NCI-H1417 treated with DMSO at 0.1 percent for 48 hours (cell line): ENCODE measurements at places on chromosomes 2 and 18.

DNA sequence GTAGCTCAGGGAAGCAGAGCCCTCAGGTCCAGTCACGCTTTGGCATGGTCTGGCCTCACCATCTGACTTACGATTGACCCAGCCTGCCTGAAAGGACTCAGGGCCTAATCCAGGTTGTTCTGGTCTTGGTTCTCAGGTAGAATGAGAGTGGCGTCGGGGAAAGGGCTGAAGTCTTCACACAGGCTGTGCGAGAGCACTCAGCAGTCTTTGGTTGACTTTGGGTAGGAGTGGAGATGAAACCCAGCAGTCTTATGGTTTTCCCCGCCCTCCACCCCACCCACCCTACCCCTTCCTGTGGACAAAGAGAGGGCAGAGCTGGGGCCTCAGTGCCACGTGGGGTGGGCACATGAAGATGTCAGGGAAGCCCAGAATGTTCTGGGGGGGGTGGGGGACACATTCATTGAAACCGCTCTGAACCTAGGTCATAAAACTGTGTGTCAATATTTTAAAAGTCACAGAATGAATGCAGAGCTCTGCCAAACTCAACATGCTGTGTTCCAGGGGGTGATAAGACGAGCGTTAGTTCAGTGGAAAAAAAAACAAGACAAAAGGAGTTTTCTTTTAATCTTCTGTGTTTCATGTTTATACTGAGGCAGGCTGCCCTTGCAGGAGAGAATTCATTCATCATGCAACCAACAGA is 58.6 kb upstream of the ALPP start:
- no peak for DNase-seq

- DNase-seq, result no peak
These were observed 852.5 kb upstream of the LRATD1 start for GRCh38 chr2:13779996-13780395.

DNA sequence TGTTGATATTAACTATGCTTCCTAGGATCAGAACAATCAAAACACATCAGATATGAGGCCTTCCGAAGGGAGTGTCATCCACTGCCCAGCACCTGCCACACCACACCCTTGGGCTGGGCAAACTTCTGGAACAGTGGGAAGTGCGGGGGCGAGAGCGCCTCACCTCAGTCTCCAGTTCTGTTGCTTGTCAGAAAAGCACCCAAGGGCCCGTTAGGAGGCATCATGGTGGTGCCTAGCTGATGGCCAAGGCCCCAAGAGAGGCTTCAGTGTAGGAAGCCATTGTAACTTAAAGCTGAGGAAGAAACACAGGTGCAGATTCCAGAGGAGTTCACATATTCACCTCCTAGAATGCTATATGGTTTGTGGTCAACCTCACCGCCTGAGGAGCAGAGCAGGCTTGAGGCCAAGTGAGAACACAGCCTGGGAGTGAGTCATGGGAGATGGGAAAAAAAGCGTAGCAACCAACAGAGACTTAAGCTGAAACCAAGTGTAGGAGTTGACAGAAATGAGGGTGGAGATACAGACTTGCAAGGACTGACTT is 85.1 kb upstream of the ATL2 start:
- DNase-seq, result no peak

DNA sequence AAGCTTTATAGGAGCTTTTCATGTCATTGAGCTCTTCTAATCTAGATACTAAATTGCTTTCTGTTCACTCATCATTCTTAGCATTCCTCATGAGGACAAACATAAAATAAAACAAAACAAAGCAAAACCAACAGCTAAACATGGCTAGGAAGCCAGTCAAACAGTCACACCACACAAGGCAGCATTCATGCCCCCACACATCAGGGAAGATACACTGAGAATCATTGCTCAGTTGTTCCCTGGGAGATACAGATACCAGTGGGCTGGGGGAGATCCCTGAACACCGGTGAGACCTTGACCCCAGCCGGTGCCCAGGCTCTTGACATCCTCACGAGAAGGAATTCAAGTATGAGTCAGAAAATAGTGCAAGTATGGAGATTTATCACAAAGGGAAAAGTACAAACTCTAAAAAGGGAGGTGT is 177.9 kb upstream of the ARL4C start:
- DNase-seq, result no peak

GRCh38 chr2:238510911-238511613 is 84.3 kb downstream of the ASB1 start:
- no peak for DNase-seq

DNA sequence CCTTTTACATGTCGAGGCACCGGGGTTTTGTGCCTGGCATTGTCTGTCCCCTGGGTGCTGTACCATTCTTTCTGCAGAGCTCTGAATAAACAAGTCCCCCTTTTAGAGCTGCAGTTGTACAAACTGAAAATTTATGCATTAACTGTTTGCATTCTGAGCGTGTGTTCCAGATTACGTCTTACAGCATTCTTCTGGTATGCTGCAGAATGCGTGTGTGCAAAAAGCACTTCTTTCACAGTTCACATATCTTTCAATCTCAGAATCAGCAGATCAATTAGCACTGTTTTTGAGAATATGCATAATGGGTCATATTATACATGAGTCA is 27.5 kb downstream of the MEIS1 start:
- no peak for DNase-seq

DNA sequence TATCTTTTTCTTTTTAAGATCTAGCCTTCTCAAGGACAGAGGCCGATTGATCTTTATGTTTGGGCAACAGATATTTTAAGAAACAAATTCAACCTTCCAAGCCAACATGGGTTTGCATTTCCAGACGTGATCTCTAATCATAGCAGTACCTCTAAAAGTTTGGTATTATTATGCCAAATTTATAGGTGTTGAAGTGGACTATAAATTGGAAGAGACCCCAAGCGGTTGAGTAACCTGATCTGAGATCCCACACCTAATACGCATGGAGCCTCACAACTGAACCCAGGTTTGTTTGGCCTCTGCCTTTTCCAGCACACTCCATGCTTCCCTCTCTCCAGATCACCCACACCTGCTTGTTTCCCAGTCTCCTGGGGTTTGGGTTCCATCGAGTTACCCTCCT is 116.5 kb downstream of the DDX1 start:
- DNase-seq, result no peak

DNA sequence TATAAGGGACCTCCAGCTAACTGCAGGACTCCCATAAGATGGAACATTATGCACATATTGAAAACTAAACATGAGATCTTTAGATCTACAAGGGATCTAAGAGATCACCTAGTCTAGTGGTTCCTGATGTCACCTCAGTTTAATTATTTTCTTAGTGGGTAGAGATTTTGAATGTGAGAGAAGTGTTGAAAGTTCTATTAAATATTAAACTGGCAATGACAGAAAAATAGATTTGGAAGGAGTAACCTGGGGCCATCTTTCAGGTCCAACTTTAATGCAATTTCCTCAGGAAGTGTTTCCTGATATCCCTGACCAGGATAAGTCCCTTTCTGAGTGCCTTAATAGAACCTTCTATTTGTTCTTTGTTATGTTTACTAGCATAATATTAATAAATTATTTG is 29.1 kb upstream of the CPS1 start:
- DNase-seq, result no peak

DNA sequence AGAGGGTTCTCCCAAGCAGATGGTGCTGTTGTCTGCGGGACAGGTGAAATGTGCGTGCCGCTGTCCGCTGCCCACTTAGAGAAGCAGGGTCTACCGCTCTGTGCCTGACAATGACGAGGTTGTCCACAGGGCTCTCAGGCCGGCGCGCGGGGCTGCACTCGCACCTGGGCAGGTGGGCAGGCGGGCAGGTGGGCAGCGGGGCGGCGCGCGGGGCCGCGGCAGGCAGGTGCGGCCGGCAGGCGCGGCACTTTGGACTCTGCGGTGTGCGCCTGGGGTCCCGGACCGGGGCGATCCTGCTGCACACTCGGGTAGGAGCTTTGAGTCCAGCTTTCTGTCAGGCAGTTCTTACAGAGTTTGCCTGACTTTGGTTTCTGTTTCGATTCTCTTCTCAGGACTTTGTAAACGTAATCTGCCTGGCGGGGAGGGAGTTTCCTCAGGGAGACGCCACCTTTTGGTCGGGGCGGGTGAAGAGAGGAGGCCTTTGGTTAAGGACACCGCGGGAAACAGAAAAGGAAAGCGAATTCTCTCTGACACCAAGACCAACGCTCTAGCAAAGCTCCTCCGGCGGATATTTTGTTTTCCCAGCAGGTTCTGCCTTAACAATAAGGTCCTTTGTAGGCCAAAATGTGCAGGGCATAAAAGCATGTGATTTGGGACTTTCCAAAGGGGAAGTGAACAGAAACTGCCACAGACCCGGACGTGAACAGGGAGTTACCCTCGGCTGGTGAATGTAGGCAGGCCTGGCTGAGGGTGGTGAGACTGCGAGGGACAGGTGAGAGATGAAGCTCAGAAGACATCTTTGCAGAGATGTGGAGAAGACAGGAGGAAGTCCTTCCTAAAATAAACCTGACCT is at the start of gene IFIH1:
TSS of gene IFIH1 (minus strand) at position 357 of the 853 bp plus-strand sequence. CDS start 377 bp downstream, outside the sequence.
- no peak for DNase-seq

DNA sequence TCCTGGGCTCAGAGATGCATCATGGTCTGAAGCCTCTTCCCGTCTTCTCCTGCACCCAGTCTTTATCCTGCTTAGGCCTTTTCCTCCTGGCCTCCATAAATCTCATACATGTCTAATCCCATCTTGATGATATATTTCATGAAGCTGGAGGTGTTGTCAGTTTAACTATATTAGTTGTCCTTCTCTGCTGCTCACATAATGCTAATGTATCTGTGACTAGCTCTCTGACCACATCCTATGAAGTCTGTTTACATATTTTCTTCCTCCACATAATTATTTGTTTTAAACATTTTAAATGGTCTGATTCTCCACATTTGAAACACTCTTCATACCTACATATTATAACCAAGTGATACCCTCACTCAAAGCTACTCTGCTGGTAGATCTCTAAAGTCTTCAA is 315.2 kb upstream of the RND3 start:
- no peak for DNase-seq

- no peak for DNase-seq
These were observed 10.9 kb downstream of the CCDC68 start for GRCh38 chr18:54948350-54948837.

- DNase-seq, result no peak
These were observed 127.4 kb upstream of the CTDP1 start for GRCh38 chr18:79552140-79552631.

DNA sequence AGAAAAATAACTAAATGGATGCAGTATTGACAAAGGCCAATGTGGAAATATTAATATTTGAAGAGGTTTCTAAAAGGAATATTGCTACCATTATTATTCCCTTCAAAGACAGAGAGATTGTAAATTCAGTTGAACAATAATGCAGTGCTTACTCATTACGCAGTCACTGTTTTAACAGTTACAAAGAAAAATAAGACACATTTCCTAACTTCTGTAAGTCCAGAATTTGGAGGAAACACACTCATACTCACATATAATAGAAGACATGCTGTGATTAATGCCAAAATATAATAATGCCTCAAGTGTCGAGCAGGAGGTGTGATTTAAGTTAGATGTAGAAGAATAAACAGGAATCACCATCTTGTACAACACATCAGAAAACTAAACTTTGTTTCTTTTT is 389.2 kb downstream of the FBXO15 start:
- no peak for DNase-seq
